ENCODE measurements at places on chromosomes 13 and 19.

DNA sequence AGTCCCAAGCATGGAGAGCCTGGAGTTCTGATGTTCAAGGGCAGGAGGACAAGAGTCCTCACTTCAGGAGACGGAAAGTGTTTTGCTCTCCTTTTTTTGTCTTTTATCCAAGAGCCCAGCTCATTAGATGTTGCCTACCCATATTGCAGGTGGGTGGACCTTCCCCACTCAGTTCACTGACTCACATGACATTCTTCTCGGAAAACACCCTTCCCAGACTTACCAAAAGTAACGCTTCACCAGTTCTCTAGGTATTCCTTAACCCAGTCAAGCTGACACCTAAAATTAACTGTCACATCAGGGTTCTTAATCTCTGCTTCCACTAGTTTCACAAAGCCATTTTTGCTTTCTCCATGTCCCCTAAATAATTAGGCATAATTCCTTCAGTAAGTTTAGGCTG is 2215.4 kb upstream of the PCDH20 start:
- DNase-seq = no peak

DNA sequence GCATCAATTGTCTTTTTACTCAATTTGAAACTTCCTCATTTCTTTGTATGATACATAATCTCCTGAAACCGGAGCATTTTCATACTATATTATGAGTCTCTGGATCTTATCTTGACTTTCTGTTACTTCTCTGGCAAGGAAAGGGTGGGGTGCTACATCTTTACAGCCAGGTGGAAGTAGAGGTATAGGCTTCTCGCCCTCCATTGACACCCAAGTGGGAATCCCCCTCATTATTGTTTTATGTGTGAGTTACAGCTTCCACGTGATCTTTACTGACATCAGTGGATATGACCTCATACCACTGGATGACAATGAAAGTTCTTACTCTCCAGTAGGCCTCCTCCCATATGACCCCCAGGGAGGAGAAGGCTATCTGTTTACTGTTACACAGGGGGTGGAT is 262.1 kb upstream of the DACH1 start:
- DNase-seq = no peak

- DNase-seq = no peak
These were observed 733.7 kb upstream of the ATXN8OS start for GRCh38 chr13:69373747-69374425.

GRCh38 chr13:100208626-100209025 is 119.7 kb downstream of the PCCA start:
- no peak for DNase-seq

- DNase-seq = peak; percentile 59
These were observed at the start of gene GJB2 for GRCh38 chr13:20192836-20193161. TSS of gene GJB2 (minus strand) at chr13:20192938. CDS start at chr13:20189581, 3,357 bp downstream.

GRCh38 chr19:35207391-35207871 is 21.1 kb downstream of the FAM187B start:
- no peak for DNase-seq

DNA sequence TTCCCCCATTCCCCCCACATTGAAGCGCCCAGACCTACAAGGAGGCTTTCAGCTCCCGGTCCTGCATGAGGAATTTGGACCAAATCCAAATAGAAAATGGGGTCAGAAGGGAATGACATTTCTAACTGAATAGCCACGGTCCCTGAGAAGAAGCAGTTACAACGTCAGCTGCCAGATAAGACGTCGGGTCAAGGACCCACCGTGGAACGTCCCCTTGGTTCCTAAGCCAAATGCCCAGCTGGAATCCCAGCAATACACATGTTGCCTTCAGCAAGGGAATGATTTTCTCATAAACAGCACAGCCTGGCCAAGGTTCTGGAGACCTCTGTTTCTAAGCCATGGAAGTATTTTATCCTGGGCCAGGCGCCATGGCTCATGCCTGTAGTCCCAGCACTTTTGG is 109.1 kb upstream of the PEG3 start:
- DNase-seq = no peak

DNA sequence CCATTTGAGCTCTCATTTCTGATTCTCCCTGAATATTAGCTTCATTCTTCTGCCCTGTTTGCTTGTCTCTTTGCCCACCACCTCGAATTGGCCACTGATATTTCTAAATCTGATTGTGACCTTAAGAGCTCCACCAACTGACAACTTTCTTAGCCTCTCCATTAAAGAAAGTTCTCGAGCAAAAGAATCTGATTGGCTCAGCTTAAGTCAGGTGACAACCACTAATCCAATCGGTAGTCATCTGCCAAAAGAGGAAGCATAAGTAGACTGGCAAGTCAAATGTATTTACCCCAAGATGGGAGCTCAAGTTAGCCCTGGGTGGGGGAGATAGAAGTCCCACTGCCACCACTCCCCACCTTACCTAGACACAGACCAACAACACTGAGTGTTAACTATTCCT is 41.5 kb downstream of the NOTCH3 start:
- DNase-seq = no peak

DNA sequence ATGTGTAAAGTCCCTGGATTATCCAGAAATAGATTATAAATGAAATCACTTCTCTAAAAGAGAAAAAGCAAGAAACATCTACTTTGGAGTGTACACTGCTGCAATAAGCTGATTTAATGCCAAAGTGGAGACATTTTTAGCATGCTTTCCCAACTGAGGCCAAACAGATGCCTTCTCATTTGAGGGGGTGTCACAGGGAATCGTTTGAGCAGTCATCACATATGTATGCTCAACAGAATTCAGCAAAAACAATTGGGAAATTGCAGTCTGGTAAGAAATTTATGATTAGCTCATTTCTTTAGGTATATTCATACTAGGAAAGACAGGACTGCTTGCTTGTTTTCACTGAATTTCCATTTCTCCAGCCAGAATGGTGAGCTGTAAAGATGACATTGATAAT is 27.3 kb upstream of the TPP2 start:
- no peak for DNase-seq

GRCh38 chr19:38634757-38635482 is 12.5 kb upstream of the ACTN4 start:
- DNase-seq = peak; percentile 68

DNA sequence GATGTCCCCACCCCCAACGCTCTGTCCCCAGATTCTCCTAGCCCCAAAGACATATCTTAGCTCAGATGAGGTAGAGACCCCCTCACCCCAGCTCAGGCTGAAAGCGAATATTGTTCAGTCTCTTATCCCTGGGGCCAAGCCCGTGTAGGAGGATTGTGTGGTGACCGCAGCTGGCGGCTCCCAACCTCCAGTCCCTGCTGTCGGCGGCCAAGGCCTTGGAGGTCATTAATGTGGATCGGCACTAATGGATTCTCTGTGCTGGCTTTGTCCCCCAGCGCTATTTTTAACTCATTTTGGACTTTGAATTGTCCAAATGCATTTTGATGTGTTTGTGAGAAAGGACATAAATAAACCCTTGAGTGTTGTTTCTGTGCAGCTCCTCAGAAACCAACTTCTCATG is 124.2 kb downstream of the UQCRFS1 start:
- DNase-seq = no peak

- DNase-seq = no peak
These were observed 31.1 kb downstream of the SLC7A1 start for GRCh38 chr13:29564373-29564772.

DNA sequence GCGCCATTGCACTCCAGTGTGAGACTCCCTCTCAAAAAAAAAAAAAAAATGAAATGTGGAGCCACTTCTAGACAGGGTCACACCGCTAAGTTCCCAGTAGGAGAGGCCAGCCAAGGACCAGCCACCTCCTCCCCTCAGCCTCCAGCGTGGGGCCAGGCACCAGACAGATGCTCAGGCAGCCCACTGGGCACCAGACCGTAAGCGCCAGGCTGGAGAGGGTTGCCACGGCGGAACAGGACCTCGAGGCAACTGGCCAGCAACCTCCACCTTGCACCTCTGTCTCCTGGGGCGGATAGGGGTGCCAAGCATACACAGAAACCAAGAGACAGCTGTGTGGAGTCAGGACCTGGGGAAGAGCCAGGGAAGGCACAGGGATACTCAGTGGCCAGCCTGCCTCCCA is 3.7 kb downstream of the PEPD start:
- no peak for DNase-seq

DNA sequence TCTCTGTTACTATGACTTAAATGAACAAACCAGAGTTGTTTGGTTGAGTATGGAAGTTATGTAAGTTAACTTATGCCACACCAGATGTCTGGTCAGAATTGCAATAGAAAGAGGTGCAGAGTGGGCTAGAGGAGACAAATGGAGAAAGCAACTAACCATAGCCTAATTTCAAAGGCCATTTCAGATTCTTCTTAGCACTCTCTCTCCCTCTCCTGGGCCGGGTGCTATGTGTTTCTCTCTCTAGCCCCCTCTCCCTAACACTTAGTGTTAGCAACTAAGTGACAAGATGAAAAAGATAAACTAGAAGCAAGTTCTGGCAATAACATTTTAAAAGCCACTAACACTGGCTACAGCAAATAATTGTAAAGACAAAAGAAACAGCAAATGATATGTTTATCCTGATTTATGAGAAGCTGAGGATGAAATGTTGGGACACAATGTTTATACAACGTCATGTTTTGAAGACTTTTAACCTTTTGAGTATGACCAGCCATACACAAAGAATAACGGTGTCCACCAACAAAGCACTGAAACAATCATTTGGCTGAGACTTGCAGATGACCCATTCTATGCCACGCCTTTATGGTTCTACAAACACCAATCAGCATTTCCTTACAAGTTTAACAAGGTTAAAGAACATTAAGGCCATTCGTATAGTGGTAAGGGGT is 18.6 kb downstream of the SERPINE3 start:
- DNase-seq = no peak

- DNase-seq = no peak
These were observed 869.5 kb upstream of the PCDH9 start for GRCh38 chr13:68099631-68100030.

DNA sequence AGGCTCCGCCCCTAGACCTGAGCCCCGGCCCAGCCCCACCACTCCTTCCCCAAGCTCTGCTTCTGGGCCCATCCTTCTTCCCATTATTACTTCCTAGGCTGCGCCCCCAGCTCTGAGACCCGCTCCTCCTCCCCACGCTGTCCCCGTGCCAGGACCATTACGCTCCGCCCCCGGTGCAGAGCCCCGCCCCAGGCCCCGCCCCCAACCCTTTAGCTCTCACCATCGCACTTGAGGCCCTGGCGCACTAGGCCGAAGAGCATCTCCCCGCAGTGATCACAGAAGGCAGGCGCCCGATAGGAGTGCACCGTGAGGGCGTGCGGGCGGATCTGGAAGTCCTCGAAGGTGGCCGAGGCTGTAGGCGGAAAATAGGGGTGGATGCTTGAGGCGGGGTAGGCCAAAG is 6.2 kb downstream of the PRKD2 start:
- DNase-seq = no peak

DNA sequence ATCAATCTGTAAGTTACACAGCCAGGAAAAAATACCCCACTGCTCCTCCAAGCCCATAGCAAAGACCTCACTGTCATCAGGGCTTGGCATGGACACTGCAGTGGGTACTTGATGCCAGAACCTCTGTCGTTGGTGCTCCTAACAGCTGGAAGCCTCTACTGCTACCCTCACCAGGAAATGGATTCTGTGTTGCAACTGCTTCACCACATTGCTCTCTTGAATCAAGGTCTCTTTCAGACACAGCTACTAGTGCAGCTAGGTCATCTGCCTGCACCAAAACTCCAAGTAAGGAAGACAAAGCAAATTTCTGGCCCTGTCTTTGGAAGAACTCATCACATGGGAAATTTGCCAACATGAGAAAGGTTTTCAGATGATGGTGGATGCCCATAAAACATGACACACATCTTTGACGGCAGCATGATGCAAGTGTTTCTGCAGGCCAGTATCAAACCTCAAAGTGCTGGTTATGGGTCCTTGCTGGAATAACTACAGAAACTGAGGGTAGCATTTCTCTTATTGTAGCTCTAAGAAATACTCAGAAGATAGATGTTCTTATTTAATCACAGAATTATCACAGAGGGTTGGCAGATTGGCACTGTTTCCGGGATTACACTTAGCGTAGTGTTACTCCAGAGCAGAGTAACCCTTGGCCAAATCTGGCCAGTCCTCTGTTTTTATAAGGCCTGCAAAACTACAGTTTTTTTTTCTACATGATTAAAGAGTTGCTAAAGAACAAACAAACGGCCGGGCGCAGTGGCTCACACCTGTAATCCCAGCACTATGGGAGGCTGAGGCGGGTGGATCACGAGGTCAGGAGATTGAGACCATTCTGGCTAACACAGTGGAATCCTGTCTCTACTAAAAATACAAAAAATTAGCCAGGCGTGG is 12.9 kb upstream of the PCCA start:
- no peak for DNase-seq

GRCh38 chr19:3292958-3293529 is 68.6 kb downstream of the CELF5 start:
- no peak for DNase-seq

DNA sequence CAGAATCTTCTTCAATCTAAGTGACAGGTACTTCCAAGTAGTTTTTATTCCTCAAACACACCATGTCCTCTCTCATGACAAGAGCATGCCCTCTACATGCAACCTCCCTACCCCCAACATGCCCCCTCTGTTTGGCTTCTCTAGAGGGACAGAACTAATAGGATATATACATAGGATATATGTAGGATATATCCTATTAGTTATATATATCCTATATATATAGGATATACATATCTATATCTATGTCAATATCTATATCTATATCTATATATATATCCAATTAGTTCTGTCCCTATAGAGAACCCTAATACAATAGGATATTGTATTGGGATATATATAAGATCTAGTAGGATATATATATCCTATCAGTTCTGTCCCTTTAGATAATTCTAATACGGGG is 701.9 kb upstream of the MIR17HG start:
- no peak for DNase-seq

DNA sequence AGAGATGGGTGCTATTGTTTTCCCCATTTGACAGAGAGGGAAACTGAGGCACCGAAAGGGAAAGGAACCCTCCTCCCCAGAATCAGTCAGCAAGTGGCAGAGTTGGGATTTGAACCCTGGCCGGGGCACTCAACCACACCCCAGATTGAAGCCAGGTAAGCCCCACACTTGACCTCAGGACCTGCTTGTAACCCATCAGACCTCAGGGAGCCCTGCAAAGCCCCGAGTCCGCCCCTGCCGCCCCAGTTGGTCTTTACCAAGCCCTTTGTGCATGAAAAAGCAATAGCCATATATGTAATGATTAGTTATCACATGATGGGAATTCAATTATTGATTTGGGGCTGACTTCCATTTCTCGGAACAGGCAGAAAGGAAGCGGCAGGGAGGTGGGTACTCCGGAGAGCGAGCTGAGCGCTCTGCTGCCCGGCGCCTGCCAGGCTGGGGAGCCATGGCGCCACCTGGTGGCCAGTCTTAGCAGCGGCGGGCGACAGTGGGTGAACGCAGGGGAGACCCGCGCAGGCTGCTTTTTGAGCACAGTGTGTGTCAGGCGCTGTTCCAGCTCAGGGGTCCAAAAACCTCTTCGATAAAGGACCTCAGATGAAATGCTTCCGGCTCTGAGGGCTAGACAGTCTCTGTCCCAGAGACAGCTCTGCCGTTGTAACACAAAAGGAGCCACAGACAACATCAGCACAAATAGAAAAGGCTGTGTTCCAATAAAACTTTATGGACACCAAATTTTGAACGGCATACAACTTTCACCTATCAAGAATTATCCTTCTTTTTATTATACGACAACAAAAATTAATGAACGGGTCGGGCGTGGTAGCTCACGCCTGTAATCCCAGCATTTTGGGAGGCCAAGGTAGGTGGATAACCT is 82.9 kb upstream of the CACNA1A start:
- peak; percentile 66 for DNase-seq
